ENCODE measurements at places on chromosomes 1 and 21.
A peak's percentile ranks its signal among the peaks of the same experiment; 100 is the strongest.

DNA sequence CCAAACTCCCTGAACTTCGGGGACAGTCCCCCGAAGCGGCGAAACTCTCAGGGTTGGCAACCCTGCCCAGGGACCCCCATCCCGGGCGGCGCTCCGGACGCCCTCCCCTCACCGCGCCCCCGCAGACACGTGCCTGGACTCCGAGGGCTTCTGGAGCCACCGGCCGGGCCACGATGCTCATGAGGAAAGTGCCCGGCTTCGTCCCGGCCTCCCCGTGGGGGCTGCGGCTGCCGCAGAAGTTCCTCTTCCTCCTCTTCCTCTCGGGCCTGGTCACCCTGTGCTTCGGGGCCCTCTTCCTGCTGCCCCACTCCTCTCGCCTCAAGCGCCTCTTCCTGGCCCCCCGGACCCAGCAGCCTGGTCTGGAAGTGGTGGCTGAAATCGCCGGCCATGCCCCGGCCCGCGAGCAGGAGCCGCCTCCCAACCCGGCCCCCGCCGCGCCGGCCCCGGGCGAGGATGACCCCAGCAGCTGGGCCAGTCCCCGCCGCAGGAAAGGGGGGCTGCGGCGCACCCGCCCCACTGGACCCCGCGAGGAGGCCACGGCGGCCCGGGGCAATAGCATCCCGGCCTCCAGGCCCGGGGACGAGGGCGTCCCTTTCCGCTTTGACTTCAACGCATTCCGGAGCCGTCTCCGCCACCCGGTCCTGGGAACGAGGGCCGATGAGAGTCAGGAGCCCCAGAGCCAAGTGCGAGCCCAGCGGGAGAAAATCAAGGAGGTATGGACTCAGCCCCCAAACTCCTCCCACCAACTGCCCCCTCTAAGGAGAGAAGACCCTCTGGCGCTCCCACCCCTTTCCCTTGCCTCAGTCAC is 1.2 kb downstream of the MAN1C1 start:
- DNase-seq: no peak

- DNase-seq: no peak
These were observed 23.6 kb upstream of the ATP5PO start for GRCh38 chr21:33939226-33939625.

DNA sequence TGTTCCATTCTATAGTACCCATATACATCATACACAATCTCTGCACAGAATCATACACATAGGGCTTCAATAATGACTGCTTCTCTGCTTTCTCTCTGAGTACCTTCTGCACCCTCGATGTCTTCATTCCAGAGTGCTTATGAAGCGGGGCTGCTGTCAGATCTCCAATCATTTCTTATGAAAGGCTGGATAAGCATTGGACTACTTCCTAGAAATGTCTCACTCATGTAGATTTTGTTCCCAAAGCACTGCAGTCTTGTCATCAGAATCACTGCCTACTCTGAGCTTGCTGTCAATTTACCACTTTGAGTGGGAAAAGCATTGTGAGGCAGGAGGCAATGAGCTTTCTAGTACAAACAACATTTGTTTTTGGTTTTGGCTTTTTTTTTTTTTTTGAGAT is 179.0 kb downstream of the SLC35F3 start:
- no peak for DNase-seq

GRCh38 chr1:175434283-175434860 is 241.8 kb upstream of the KIAA0040 start:
- DNase-seq: no peak

DNA sequence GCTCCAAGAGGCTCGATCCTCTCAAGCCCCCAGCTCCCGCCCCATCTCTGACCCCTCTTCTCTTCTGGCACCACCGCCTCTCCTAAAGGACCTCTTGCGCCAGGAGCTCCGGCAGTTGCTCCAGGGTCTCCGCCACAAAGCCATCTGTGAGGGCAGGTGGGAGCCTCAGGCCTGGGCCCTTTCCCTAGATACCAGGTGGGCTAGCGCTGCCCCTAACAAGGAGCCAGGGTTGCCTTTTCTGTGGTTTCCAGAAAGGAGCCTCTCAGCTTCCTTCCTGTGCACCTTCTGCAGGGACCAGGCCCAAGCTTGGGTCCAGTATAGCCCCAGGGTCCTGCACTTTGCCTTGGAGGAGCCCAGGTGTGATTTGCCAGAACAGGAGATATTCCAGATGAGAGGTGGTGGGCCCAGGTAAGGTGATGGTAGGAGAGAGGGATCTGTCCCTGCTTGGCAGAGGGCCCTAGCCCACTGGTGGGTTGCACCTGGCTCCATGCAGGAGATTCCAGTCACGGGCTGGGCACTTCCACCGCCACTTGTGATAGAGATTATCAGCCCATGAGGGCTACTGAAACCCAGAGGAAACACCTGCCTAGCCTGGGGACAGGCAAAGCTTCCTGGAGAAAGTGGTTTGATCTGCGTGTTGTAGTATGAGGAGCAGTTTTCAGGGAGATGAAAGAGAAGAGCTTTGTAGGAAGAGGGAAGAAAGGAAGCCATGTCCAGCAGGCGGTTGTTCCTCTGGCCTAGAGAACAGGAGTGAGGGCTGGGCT is 1.0 kb downstream of the CCDC24 start:
- no peak for DNase-seq

DNA sequence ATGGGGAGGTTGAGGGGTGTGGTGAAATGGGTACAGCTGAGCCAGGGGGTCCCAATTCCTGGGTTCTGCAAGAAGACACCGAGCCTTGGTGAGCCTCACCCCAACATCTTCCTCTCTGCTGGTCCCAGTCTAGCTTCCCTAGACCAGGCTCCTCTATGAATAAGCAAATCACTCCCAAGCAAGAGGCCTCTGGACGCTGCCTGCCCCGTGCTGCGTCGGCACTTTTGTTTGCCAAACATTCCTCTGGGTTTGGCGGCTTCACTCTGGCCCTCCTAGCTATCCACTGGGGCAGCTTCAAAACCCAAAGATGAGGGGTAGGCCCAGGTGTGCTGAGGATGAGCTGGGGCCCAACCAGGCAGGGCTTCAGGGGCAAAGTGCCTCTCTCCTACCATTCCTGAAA is 137.1 kb upstream of the CD34 start:
- DNase-seq: no peak

- DNase-seq: no peak
These were observed 451.1 kb downstream of the RWDD3 start for GRCh38 chr1:95685081-95685480.

GRCh38 chr1:147083919-147084272 is 88.4 kb downstream of the PRKAB2 start:
- no peak for DNase-seq

- DNase-seq: no peak
These were observed 6.2 kb upstream of the LBR start for GRCh38 chr1:225434046-225434445.

- no peak for DNase-seq
These were observed 3.1 kb downstream of the IBA57 start for GRCh38 chr1:228168563-228169270.

DNA sequence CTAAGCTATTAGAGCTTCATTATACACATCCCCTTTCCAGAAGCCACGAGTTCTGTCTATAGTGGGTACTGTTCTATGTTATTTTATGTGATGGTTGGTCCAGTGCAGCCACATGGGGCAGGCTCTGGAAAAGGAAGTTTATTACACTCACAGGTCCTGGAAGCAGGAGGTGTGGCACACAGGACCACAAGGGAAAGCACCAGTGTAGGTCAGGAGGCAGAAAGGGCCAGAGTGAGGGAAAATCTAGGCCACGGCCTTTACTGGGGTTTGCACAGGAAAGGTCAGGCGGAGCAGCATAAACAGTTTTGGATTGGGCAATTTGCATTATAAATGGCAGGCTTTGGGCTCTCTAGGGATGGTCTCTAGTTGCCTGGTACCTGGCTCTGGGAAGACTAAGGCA is 21.8 kb upstream of the CNIH3 start:
- DNase-seq: no peak

DNA sequence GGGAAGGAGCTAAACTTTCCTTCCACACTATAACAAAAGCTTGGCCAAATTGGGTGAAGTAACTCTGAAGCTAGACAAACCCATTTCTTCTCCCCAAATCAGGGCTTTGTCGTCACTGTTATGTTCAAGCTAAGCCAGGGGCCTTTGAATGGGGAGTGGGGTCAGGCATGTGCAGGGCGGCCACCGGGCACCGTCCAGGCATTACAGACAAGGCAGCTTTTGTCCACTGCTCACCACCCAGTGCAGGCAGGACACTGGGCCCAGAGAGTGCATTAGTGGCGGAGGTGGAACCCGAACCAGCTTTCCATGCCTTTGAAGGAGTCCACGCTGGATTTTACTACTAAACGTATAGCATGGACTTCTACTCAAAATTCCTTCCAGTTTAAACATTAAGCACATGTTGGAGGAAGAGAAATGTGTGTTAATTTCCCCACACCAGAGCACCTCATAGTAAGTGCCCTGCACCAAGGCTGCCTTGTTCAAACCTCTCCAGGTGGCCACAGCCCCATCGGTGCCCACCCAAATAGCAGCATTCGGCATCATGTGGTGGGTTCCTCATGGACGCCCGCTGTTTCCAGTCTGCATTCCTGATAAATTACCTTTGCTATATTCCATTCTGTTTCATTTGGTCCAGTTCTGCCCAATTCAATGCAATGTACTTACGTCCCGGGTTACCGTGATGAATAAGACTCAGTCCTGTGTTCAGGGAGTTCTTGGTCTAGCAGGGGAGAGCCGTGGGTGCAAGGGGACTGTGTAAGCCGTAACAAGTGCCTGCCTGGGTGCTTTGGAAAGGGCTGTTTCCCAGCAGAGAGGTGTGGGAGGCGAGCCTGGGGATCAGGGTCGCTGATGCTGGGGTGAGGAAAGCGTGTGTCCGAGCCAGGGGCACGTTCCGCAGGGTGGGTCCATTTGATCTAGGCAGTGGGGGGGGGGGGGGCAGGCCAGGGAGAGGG is 1.6 kb downstream of the UBASH3A start:
- DNase-seq: no peak

DNA sequence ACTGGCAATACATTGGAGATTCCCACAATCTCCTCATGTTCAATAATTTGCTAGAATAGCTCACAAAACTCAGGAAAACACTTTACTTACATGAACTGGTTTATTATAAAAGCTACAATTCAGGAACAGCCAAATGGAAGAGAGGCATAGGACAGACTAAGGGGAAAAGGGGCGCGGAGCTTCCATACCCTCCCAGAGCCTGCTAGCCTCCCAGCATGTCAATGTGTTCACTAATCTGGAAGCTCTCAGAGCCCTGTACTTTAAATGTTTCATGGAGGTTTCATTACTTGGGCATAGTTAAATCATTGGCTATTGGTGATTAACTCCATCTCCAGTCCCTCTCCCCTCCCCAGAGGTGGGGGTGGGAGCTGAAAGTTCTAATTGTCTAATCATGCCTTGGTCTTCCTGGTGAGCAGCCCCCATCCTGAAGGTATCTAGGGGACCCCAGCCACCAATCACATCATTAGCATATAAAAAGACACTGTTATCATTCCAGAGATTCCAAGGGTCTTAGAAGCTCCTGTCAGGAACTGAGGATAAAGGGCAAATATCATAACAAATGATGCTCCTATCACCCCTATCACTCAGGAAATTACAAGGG is 10.9 kb upstream of the DMRTB1 start:
- no peak for DNase-seq

DNA sequence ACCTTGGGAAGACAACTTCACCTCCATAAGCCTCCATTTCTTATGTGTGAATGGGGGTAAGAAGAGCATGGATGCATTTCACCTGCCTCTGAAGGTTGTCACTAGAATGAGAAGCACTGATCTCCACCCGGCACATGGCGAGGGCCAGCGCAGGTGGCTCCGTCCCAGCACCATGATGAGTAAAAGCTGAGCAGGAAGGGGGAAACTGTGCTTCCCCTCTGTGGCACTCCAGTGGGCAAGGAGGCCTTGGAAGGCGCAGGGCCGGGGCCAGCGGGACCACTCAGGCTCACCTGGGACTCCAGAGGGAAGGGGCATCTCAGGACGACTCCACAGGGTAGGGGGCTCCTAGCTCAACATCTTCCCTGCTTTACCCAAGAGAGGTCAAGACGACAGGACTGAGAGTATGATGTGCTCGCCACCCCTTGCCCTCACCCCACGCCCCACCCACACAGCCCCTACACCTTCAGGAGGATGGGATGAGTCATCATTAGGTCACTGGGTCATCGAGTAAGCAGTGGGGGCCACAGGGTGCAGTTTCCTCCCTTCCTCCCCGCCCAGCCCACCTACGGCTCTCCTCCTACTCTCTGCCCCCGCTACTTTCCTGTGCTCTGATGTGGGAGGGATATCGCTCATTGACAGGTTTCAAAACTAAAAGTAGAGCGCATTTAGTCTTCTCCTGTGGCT is 112.1 kb downstream of the HIVEP3 start:
- DNase-seq: peak; percentile 55

DNA sequence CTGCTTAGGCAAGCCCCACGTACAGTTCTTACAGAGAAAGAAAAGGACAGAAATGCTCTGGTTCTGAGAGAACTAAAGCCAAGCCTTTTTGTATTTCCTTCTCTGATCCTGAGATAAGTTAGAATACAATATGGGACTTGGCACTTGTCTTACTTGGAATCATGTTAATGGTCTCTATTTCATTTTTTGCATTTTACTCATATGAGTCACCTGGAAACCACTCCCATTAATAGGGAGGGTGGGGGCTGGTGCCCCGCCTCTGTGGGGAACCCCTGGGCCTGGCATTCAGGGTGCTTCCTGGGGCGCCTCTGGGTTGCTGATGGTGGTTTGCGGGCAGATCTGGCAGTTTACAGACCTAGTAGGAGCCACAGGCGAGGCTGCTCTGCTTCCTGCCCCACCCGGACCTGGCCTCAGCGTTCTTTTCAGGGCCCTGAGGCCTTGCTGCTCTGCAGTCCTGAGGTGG is 26.7 kb downstream of the TSPAN2 start:
- DNase-seq: peak; percentile 95

DNA sequence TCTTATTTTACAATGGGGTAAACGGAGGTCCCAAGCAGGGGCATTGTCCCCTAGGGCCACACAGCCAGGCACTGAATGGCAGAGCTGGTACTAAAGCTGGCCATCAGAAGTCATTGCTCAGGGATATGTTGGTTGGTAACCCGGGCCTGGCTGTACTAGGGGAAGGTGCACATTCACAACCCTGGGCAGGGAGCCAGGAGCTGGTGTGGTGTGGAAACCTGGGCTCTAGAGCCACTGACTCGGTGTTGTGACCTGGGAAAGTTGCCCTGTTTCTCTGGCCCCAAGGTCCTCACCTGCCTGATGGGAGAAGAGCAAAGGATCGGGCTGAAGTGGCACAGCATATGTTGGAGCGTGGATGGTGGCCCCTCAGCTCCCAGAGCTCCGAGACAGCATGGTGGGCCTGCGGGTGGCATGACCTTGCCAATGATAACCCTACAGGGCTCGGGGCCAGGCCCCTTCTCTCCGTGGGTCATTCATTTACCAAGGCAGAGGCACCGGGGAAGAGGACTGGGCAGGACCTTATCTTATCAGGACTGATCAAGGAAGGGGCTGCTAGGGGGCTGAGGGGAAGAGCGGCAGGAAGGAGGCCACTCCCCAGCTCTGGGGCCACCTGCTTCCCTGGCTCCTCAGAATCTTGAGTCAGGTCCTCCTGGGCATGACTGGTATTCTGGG is 274.1 kb downstream of the TRABD2B start:
- DNase-seq: no peak

- DNase-seq: no peak
These were observed 16.0 kb upstream of the ARHGEF10L start for GRCh38 chr1:17523321-17524041.

All from CD4-positive, alpha-beta T cell treated with Interleukin-21 for 1 hour (primary cell).